ENCODE measurements at places on chromosomes 12 and 14.
A peak's percentile ranks its signal among the peaks of the same experiment; 100 is the strongest.

GRCh38 chr12:95624589-95624988, 73.3 kb upstream of the USP44 start:
- no peak for DNase-seq

- DNase-seq = no peak
These were observed 1170.7 kb downstream of the FSCB start for GRCh38 chr14:43336351-43336750.

DNA sequence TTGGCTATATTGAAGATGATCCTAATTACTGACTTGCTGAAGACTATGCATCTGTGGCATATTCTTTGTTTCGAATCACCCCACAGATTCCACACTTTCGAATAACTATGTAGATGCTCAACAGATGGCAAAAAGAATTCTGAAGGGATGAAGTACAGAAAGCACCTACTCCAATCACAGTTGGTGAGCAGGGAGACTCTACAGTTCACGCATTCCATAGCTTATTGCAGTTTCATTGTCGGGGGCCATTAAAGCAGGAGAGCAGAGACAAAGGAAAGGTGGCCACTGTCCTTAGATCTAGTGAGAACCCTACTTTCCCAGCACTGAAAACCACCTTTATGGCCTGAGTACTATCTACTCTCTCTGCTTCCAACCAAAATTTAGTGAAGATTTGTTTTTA, 191.9 kb downstream of the STXBP6 start:
- no peak for DNase-seq

GRCh38 chr14:22836301-22837113, at the start of gene MMP14:
Gene MMP14, plus strand, starts transcription at chr14:22836585. Its CDS starts 233 bp downstream, at chr14:22836818.
- no peak for DNase-seq

DNA sequence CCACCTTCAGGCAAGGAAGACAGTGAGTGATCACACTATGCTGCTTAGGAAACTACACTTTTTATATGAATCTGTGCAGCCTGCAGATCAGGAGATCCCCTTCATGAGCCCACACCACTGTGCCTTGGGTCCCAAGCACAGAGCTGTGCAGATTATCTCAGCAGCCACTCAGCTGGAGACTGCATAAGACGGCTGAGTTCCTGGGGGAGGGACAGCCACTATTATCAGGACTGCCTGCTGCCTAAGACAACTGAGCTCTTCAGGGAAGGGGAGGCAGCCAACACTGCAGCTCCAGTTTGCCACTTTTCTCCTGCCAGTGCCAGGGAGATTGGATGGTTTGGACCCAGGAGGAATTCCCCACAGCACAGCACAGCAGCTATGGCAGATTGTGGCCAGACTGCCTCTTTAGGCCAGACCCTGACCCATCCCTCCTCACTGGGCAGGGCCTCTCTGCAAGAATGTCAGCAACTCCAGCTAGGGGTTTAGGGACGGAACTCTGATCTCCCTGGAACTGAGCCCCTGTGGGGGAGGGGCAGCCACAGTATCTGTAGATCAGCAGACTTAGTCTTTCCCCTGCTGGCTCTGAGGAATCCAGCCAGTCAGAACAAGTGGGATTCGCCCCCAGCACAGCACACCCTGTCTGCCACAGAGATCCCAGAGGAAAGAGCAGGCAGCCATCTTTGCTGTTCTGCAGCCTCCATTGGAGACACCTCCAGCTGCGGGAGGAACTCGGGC, 141.3 kb downstream of the KLHL28 start:
- no peak for DNase-seq

GRCh38 chr14:100069161-100069800, 4.1 kb downstream of the EVL start:
- peak; percentile 31 for DNase-seq

Data from CD8-positive, alpha-beta T cell (primary cell).